Retinal pigment epithelial cell (primary cell): ENCODE measurements at places on chromosomes 2 and 18.

DNA sequence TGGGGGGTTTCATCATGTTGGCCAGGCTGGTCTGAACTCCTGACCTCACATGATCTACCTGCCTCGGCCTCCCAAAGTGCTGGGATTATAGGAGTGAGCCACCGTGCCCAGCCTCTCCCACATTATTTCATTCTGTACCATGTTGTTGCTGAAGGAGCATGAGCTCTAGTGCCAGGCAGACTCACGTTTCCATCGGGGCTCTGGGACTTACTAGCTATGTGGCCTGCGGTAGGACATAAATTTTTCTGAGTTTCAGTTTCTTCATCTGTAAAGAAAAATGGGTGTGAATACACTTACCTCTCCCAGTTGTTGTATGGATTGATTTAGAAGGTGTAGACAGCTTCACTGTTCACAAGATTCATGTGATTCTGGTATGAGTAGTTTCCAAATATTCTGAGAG is 30.8 kb upstream of the CCL20 start:
- DNase-seq: no peak

- peak; percentile 80 for DNase-seq
Observed at GRCh38 chr2:200787351-200788120, 24.2 kb upstream of the BZW1 start.

- no peak for DNase-seq
Observed at GRCh38 chr18:7576685-7577084, 9.6 kb downstream of the PTPRM start.

DNA sequence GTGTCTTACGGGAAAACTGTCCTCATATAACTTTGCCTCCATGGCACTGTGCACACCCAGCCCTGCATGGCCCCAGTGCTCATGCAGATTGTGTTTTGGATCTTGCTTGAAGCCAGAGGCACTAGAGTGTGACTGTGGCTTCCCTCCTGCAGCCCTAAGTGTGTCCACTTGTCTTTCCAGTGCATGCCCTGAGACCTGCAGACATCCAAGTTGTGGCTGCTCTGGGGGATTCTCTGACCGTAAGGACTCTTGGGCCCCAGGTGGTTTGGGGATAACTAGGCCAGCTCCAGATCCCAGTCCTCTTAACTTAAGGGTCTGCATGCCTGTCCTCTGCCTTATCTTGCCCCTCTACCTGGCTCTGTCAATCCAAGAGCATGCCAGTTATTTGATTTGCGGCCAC is 96.6 kb downstream of the PLB1 start:
- no peak for DNase-seq

GRCh38 chr2:9778012-9778411 is 65.3 kb upstream of the TAF1B start:
- DNase-seq: no peak

GRCh38 chr2:85459771-85460170 is 41.3 kb downstream of the SH2D6 start:
- DNase-seq: no peak

DNA sequence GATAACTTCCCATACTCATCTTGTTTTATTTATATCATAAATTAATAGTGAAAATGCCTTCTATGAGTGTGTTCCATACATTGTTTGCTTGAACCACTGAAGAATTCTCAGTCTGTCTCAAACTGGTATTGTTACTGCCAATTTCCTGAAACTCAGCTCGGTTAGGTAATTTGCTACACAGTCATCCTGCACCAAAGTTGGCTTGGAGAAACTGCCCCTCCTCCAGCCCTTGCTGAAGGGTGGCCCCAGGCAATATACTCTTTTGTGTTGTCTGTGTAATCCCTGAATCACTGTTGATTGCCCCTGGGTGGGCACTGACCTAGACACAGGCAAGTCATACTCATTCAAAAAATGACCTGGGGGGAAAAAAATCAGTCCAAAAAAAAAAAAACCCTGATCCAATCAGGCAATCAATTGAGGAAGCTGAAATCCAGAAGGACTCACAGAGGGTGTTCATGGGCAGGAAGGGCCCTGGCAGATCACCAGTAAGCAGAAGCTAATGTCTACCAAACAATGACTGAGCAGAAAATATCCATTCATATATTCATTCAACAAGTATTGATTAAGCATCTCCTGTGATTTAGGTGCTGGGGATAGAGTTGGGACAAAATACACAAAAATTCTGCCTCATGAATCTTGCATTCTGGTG is 3.8 kb upstream of the SESTD1 start:
- DNase-seq: no peak

- no peak for DNase-seq
Observed at GRCh38 chr18:33146014-33146413, 294.5 kb downstream of the CCDC178 start.

DNA sequence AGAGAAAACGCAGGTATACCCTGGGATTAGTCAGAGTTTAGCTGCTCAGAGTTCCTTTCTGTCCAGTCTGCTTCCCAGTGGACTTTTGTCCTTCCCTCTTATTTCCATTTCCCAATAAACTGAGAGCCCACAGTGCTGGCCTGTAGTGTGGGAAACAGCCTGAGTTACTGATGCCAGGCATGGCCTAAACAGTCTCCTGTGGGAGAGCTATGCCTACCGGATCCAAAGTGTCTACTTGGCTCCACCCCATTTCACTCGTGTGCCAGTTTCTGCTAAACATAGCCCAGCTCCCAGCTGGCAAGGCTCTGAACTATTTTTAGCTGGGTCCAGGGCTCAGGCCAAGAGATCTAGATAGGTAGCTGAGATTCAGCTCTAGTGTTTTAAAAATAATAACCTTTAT is 15.6 kb upstream of the PPP1CB start:
- DNase-seq: peak; percentile 69

DNA sequence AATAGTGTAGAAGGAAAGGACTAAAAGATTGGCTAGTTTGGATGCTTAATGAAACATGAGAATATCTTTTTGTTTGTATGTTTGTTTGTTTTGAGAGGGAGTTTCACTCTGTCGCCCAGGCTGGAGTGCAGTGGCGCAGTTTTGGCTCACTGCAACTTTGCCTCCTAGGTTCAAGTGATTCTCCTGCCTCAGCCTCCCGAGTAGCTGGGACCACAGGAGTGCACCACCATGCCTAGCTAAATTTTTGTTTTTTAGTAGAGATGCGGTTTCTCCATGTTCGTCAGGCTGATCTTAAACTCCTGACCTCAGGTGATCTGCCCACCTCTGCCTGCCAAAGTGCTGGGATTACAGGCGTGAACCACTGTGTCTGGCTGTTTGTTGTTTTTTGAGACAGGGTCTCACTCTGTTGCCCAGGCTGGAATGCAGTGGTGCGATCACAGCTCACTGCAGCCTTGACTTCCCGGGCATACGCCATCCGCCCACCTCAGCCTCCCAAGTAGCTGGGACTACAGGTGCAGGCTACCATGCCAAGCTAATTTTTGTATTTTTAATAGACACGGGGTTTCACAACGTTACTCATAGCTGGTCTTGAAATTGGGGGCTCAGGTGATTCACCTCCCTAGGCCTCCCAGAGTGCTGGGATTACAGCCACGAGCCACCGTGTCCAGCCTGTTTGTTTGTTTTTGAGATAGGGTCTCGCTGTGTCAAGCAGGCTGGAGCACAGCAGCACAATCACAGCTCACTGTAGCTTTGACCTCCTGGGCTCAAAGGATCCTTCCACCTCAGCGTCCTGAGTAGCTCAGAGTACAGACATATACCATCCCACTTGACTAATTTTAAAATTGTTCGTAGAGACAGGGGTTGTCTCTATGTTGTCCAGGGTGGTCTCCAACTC is 209.2 kb downstream of the MYCN start:
- DNase-seq: no peak

GRCh38 chr18:47254341-47254939 is 3.0 kb upstream of the SKOR2 start:
- DNase-seq: peak; percentile 4

GRCh38 chr2:174798801-174799200 is 34.5 kb upstream of the CHRNA1 start:
- no peak for DNase-seq

- DNase-seq: no peak
Observed at GRCh38 chr2:55025627-55026026, 24.6 kb downstream of the RTN4 start.

DNA sequence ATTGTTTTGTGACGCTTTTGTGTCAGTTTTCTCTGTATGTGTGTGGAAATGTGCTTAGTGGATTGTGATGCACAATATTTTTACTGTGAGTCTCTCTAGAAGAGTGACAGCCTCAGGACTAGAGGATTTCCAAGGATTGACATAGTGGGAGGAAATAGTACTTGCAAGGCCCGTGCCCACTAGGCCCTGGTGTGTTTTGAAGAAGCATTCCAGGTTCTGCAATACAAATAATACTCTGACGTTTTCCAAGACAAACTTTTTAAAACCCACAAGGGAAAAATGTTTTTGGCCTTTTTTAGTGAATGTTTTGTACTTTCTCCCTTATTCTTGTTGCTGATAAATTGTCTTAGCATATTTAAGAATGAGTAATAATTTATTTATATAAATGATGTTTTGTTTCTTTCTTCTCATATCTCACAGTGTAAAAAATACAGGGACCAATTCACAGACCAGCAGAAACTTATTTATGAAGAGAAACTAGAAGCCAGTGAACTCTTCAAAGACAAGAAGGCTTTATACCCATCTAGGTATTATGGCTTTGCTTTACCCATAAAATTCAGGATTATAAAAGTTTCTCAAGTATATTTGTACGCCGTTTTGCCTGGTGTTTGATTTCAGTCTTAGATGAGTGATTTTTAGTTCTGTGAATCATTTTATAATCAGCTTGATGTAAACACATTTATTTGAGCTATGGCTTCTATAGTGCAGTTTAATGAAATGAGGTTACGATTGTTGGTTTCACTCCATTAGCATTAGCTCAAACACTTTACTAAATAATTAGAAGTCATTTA is 165.6 kb downstream of the MYO1B start:
- DNase-seq: no peak

GRCh38 chr2:119111115-119111975 is 47.2 kb downstream of the C1QL2 start:
- no peak for DNase-seq

DNA sequence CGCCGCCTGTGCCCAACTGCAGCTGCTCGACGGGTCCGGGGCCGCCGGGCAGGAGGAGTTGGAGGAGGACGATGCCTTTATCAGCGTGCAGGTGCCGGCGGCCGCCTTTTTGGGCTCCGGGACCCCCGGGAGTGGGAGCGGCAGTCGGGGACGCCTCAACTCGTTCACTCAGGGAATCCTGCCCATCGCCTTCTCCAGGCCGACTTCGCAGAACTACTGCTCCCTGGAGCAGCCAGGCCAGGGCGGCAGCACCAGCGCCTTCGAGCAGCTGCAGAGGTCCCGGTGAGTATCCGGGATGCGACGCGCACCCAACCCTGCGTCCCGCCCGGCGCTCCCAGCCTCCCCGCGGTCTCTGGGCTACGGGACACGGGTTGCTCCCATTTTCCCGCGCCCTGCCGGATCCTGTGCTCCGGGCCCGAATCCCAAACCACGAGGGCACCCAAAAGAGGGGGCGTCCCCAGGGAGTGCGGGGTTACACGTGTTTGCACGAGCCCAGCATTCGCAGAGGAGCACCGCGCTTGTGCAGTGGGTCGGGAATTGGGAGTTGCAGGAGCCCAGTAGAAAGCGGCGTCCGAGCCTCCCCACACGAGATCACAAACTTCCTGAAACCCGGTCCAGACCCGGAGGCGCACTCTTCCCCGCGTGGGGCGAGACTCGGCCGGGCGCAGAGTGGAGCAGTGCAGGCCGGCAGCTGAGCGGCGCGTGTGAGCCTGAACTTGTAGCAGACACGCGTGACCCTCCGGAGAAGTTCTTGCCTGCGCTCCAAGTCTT is 1.2 kb downstream of the CABLES1 start:
- no peak for DNase-seq

DNA sequence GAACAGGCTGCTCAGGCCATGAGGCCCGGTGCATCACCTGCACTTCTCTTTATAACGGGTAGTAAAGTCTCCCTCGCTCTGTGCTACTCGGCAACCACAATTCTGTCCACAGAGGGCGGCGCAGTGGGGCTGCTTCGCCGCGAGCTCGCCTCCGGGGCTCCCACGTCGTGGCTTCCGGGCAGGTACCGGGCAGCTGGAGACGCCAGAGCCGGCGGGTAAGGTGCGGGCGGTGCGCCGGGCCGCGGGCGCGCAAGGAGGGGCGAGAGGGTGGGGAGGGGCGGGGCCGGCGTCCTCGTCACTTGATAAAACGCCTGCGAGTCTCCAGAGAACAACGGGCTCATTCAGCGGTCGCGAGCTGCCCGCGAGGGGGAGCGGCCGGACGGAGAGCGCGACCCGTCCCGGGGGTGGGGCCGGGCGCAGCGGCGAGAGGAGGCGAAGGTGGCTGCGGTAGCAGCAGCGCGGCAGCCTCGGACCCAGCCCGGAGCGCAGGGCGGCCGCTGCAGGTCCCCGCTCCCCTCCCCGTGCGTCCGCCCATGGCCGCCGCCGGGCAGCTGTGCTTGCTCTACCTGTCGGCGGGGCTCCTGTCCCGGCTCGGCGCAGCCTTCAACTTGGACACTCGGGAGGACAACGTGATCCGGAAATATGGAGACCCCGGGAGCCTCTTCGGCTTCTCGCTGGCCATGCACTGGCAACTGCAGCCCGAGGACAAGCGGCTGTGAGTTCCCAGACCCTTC is at the start of gene ITGA6:
Gene ITGA6, plus strand, starts transcription at position 331 of the 734 bp plus-strand sequence.
- no peak for DNase-seq

- no peak for DNase-seq
Observed at GRCh38 chr2:57182916-57183315, 863.7 kb upstream of the VRK2 start.

GRCh38 chr2:227000123-227000522 is 163.9 kb downstream of the COL4A4 start:
- no peak for DNase-seq

DNA sequence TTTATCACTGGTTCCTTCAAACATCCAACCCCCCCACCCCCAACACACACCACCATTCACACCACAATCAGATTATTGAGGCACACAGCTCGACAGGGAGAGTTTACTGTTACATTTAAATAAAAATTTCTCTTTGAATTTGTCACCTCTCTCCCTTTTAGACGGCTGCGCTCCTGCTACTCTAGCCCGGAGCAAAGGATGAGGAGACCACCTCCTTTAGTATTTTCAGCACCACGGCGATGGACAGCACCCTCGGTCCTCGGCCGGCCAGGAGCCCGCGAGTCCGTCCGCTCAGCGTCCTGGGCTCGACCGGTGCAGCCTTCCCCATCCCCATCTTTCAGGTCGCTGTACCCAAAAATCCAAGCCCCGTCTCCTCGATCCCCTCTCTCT is 892 bp downstream of the CELF4 start:
- DNase-seq: no peak

- DNase-seq: peak; percentile 5
Observed at GRCh38 chr2:65228263-65228750, 676 bp downstream of the ACTR2 start.

DNA sequence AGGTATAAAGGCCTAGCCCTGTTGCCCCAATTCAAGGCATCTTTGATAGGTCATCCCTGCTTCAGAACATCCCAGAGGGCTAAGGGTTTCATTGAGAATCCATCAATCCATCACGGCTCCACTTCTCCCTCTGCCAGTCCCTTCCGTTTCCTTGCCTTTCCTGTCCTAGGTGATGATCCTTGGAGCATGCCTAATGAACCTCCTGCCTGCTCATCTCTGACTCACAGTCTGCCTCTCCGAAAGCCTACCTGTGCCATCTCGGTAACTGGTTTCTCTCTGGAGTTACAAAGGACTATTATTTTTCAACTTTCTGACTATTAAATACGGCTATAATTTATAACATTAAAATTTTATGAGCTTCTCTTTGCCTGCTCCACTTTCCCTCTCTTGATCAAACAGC is 36.7 kb upstream of the OSBPL6 start:
- DNase-seq: no peak

GRCh38 chr2:178246696-178247095 is 52.4 kb downstream of the OSBPL6 start:
- DNase-seq: no peak
